ENCODE measurements at places on chromosomes 12 and 14.

DNA sequence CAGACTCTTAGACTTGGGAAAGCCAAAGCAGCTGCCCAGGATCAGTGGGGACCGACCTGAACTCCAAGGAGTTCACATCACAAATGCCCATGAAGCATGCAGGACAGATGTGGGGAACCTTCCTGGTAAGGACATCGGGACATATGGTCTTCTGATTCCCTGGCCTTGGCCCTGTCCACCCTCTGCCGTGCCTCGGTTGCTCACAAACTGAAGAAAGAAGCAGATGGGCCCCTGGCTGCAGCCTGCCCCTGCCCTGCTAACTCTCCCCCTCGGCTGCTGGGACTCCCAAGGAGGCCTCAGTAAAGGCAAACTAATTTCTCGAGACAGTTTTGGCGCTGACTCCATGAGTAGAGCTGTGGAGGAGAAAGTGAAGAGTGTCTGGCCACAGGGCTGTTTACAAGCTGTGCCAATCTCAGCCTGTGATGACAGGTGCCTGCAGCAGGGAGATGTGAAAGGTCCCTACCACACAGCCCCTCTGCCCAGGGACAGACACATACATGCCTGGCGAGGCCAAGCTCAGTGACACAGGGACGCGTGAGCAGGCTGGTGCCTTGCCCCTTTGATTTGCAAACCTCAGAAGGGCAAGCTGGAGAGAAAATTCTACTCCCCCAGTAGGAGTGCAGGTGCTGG is 48.6 kb downstream of the ISCA2 start:
- no peak for DNase-seq

DNA sequence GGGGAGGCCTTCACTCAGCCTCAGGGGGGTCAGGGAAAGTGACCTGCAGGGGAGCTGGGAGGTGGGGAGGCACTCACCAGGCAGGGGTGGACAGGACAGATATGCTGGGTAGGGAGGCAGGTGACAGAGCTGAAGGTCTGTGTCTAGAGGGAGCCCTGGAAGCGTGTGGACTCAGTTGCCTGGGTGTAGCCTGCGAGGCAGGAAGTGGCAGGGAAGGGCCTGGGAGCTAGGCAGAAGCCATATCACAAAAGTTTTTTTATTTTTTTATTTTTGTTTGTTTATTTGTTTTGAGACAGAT is 39.3 kb downstream of the ARL6IP4 start:
- no peak for DNase-seq

- no peak for DNase-seq
These were observed 104.4 kb downstream of the SSPN start for GRCh38 chr12:26299751-26300150.

DNA sequence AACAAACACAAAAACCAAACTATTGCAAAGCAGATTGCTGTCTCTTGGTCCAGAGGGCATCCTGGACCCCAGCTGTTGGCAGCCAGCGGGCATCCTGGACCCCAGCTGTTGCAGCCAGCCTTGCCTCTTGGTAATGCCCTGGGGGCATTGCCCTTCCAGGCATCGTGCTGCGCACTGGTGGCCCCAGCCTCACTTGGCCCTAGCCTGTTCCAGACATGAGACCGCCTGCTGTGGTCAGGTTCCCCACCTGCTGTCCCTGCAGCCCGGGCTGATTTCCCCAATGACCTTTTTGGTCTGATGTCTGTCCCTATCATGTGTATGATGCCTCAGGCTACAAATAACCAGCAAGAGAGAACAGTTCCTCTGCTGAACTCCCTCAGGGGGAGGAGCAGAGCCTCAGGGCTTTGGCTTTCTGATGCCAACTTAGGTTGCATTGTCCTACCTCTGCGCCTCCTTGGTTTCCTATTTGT is 20.8 kb downstream of the MLXIP start:
- no peak for DNase-seq

GRCh38 chr14:76997257-76997970 is 31.1 kb downstream of the IRF2BPL start:
- DNase-seq = no peak

GRCh38 chr12:93447555-93448290 is 6.0 kb upstream of the UBE2N start:
- DNase-seq = no peak

GRCh38 chr12:89084751-89085150 is 267.6 kb downstream of the DUSP6 start:
- DNase-seq = no peak

GRCh38 chr12:135138-135537 is 68.6 kb downstream of the IQSEC3 start:
- no peak for DNase-seq

GRCh38 chr12:118549510-118549980 is 173.2 kb downstream of the SUDS3 start:
- no peak for DNase-seq

- DNase-seq = no peak
These were observed 225.4 kb downstream of the GALC start for GRCh38 chr14:87767567-87767901.

DNA sequence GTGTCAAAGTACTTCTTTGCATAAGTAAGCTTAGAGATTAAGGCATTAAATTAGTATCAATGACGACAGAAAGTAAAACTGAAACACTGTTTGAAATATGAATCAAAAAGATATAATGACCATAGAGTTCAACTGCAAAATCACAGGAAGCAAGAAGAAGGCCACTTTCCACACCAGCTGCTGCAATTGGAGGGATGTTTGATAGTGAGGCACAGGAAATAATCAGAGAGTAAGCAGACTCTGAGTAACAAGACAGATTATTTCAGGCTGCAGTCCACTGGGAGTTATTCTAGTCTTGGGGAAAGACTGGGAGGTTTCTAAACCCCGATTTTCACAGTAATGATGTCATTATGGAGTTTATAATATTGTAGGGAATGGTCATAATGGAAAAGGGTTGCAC is 12.9 kb downstream of the MDGA2 start:
- no peak for DNase-seq

Measured in hypothalamus (tissue), 51 donors.